ENCODE measurements at places on chromosomes 3 and 15.

DNA sequence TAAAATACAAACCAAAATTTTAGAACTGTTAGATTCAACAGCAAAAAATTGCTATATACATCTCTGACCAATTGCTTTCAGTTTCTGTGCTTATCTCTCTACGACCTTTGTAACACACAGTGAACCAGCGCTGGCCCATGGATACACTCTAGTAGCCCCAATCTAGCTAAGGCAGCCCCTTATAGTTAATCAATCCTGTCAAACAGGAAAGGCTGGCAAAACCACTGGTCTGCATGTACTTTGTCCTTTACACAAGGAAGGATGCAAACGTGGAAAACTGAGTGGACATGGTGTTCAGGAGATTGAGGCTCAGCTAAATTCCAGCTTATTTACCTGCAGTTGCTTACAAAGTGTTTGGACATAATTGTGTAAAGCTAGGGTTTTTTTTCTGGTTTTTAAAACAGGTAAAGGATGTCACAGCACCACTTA is 25.9 kb downstream of the ADGRG7 start:
- no peak for DNase-seq

DNA sequence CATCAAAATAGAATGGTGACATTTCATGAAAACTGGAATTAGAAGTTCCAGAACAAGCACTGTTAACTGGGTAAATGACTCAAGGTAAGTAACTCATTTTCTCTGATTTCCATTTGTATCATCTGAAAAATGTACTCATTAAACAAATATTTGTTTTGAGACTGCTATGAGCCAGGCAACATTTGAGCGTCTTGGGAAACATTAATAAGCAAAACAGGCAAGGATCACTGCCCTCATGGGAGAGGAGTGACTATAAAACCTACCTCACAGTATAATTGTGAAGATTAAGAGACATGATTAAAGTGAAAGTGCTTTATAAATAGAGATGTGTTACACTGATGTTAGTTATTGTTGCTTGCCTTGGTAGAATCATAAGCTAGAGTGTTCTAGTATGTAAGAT is 711.8 kb upstream of the UBE2E2 start:
- no peak for DNase-seq

DNA sequence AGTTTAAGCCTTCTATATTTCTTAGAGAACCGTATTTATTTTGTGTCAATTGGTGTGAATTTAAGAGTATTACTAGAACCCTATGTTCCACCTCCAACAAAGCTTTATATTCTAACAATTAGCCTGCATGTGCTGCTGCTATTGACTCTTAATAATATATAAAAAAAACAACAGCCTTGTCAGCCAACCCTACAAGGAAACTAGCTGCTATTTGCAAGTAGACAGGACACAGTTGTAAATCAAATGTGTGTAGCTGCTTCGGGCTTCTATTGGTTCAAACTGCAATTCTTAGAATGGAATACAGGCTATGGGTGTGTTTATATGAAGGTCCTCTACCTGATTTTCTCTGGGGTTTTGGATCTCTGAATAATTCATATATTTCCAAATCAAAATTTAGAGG is 60.7 kb downstream of the ZBTB20 start:
- no peak for DNase-seq

GRCh38 chr15:34358367-34358766 is 8.6 kb downstream of the LPCAT4 start:
- no peak for DNase-seq

DNA sequence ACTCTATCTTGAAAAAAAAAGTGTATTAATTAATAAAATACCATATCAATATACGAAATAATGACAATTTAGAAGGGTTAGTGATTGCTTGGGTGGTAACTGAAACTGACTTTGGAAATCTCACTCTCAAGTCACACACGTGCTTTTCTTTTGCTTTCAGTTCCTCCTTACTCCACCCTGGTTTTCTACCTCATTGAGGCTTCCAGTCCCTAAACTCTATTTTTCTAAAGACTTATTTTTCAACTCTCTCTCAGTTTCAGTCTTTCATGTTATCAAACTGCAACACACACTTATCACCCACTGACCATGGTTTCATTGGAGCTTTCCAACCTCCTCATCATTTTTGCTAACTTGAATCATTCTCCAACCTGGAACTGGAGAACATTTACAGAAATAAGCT is 23.5 kb downstream of the IL12A start:
- DNase-seq = no peak

- no peak for DNase-seq
Measured at GRCh38 chr3:16439163-16439847, 74.2 kb downstream of the RFTN1 start.

DNA sequence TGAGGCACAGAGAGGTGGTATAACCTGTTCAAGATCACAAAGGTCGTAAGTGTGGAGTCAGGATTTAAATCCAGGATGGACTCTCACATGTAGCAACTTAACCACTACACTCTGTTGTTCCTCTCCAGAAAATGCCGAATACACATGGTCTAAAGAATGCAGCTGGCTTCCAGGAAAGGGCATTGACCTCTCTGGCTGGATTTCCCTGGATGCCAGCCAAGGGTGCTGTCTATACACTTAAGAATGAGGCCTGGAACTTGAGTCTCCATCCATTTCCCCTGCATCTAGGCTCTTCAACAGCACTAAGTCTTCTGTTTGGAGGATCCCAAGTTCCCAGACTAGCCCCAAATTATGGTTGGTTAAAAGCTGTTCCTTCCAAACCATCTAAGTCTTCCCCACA is 60.5 kb downstream of the CERS3 start:
- DNase-seq = no peak

DNA sequence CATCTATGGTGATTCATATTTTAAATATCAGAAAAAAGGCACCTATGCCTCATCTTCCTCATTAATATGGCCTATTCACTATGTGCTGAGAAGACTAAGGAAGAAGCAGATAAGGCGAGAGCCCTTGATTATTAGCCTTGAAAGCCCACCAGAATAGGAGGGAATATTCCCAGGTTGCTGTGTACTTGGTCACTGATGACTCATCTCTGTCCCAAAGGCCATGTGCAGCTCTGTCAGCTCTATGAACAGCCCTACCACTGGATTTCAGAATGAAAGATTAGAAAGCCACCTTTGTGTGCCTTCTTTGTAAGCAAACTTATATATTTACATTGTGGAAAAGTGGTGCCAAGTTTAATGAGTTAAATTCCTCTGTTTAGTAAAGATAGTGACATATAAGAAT is 211.5 kb downstream of the NFKBIZ start:
- DNase-seq = no peak

DNA sequence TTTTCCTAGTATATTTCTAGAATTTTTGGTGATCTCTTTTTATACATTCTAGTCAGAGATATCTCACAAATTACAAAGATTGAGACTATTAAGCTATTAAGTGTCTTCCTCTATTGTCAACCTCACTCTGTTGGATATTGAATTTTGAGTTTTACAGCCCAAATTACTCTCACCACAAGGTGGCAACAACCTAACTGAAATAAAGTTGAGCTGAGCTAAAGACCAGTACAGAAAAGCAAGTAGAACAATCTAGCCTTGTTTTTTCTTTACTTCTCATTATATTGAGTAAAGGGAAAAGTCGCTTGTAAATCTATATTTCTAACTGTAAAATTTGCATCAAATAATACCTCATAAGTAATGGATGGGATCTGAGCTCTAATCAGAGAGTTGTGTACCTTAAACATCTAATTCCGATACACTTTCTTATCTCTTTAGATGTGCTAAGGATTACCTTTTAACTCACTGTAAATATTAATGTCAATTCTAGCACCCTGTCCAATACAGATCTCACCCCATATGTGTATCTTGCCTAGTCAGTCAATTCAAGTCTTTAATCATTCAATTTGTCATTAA is 13.6 kb upstream of the COMMD2 start:
- peak; percentile 81 for DNase-seq

GRCh38 chr3:69032737-69033136 is 19.3 kb upstream of the EOGT start:
- no peak for DNase-seq

DNA sequence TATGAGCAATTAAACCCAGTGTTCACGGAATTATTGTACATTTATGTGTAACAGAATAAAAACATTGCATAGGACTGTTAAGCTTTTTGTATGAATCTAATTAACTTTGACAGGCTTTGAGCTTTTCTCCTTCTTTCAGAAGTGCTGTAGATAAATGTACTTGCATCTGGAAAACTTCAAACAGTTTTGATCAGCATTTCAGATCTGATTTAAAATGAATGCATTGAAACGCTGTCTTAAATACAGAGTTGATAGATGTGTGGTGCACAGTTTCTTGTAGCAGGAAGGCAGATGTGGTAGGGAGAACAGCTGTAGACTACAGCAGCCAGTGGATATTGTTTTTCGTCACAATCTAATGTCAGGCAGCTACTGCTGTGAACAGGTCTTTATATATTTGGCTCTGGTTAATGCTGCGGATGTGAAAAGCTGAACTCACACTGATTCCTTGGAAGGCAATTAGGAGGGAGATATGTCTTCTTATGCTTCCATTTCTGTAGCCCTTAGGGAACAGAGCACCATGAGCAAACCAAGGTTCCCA is 193.8 kb upstream of the GOLIM4 start:
- DNase-seq = no peak

- no peak for DNase-seq
Measured at GRCh38 chr3:45026038-45026437, at the start of gene CLEC3B. TSS of gene CLEC3B (plus strand) at chr3:45026303. CDS start at chr3:45026363, 60 bp downstream.

DNA sequence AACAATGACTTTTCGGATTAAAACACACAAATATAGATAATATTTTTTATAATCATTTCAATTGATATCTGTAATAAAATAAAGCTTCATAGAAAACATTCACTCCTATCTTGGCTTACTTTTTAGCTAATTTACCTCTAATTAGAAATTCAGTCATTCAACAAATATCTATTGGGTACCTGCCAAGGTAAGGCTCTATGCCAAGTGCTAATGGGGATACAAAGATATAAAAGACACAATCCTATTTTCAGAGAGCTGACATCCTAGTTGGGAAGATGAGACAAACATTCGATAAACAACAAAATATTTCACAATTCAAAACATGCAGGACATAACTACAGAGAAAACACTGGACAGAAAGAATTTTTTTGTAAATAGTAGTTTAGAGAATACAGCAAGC is 63.3 kb downstream of the ULK4 start:
- no peak for DNase-seq

DNA sequence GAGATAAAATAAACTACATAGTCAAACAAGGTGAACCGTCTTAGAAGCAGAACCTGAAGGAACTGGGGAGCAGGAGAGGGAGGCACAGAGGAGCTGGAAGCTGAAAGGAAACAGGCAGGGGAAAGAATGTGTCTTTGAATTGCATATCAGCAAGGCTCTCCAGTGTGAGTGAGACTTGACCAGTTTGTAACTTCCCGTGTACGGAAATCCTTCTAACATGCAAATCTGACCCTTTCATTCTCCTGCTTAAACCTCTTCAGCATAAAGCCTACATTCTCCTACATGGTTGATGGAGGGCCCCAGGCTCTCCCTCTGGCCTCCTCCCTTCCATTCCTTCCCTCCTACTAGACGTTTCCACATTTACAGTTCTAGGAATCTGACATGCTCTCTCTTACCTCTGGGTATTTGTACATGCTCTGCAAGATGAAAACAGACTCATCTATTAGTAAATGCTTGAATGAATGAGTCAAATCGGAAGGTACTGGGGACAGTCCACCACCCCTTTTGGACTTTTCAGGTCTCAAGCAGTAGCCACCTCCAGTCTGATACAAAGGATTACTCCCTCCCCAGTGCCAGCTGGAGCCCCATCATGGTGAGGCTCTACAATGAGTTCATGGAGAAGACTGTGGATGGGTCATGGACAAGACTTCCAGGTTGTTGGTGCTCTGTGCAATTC is 6.1 kb upstream of the SLC25A38 start:
- no peak for DNase-seq

- DNase-seq = no peak
Measured at GRCh38 chr3:126474498-126475412, 936 bp downstream of the ZXDC start.

DNA sequence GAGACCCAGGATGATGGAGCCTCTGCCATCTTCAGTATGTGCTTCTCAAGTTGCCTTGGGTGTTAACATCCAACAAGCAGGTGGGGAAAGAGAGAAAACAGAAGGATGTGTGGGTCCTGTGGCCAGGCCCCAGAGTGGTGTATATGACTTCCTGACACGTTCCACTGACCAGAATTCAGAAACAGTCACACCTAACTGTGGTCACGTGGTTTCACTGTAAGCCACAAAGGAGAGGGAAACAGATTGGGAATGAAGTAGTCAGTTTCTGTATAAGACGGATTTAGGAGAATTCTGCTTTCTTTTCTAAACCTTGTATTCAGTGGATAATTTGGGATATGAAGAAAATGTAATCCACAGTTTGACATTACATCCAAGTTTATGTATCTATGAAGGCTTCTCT is 454.1 kb upstream of the IL12A start:
- DNase-seq = no peak

GRCh38 chr15:77547801-77548588 is 84.7 kb downstream of the LINGO1 start:
- DNase-seq = no peak

DNA sequence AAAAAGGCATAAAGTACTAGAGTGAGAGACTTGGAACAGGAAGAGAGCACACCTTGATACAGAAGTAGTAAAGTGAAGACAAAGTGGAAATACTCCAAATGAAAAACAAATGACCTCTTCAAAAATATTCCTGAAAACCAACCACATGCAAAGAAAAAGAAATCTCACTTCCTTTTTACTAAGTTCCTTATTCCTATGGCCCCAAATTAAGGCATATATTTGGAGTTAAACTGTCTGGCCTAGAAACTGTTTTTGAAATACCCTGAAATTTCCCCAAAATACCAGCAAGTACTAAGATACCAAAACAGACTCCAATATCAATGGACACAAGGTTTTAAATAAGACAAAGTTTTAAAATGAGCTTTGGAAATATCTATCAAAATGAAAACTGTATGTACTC is 58.2 kb downstream of the ZNF148 start:
- DNase-seq = no peak

GRCh38 chr3:184467171-184467570 is 87.3 kb downstream of the CHRD start:
- no peak for DNase-seq

DNA sequence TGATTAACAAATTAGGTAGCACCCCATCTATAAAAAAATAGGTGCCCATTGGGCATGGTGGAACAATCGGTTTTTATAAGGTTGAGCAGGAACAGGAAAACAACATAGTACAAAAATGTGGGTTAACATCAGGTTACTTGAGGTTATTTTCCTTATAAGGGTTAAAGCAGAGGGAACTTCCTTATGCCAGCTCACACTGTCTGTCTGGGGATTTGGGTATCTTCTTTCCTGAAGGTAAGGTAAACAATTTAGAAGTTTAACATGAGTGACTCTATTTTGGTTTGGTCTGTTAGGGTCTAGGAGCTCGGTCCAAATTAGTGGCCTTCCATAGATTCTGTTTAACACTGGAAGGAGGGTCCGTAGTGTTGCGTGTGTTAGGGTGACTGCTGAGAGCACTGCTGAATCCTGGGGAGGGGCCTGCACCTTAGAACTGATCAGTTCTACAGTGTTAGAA is 14.7 kb downstream of the CHD2 start:
- no peak for DNase-seq

GRCh38 chr3:24407980-24408680 is 86.5 kb downstream of the THRB start:
- DNase-seq = peak; percentile 18

Data from Ammon's horn (tissue), 1 donor.